Kidney tubule cell (primary cell): ENCODE measurements at places on chromosomes 3 and 15.

DNA sequence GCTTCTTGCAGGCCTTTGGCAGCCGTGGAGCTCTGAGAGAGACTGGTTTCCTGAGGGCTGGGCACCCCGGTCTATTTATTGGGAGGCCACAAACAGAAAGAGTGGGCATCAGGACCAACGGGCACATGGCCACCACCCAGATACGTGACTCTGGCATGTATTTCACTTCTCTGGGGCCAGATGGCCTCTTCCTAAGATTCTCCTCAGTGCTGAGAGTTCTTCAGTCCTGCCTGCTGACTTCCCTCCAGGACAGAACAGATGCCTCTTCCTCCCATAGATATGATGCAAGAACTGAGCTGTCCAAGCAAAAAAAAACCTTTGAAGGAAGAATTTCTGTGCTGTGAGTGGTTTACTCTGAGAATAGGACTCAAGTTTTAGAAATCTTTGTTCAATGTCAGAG is 107.7 kb downstream of the IGF2BP2 start:
- peak; percentile 38 for DNase-seq

- no peak for DNase-seq
Measured at GRCh38 chr3:167094632-167095031, 285.5 kb downstream of the ZBBX start.

- DNase-seq, result no peak
Measured at GRCh38 chr3:152338159-152338720, 69.5 kb downstream of the MBNL1 start.

- peak; percentile 80 for DNase-seq
Measured at GRCh38 chr3:183252973-183253527, at the start of gene B3GNT5. B3GNT5 (plus strand) TSS chr3:183253253; CDS start chr3:183269799, 16,546 bp downstream.

GRCh38 chr3:15651396-15651795 is 49.9 kb downstream of the BTD start:
- no peak for DNase-seq

DNA sequence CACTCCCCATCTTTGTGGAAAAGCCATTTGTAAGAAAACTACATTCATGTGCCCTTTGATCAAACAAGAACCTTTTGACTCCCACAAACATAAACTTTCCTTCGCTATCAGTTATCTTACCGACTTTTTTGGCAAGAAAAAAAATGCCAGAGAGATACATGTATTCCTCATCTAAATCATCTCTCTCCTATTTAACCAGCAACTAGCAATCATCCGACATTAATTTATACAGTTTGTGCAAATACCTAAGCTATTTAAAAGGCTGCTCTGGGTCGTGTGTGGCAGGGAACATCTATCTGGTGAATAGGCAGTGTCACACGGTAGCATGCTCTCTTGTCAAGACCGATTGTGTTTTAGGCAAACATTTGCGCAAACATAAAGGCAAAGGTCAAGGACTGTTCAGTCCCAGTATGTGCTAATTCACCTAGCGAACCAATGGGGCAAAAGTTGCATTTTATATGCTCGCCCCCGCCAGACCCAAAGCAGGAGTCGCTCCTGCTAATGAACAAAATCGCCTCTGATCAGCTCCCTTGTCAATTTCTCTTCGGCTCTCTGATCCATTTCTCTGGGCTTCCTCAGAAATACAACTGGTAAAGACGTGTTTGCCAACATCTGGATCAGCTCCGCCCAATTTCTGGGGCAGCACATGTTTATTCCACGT is 37.7 kb downstream of the ZIC4 start:
- DNase-seq, result no peak

- DNase-seq, result no peak
Measured at GRCh38 chr3:186352369-186352768, 9.7 kb downstream of the DGKG start.

- no peak for DNase-seq
Measured at GRCh38 chr15:60297047-60297446, 100.7 kb downstream of the ANXA2 start.

- no peak for DNase-seq
Measured at GRCh38 chr3:46138581-46138980, 69.5 kb downstream of the CCR1 start.

DNA sequence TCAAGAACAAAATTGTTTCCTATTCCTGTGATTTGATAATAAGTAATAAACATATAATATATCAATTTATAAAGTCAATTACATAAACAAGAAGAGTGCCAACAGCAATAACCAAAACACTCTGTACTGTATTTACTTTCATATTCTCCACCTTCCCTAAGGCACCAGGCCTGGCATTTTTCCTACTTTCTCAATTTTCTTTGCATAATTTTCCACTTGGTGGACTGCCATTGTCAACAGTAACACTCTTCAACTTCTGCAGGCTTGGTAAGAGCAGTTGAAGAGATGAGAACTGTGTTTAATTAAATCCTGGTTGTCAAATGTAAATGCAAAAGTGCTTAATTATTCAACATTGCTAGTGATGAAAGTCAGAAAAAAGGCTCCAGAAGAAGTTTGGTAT is 229.8 kb upstream of the PLSCR5 start:
- no peak for DNase-seq

DNA sequence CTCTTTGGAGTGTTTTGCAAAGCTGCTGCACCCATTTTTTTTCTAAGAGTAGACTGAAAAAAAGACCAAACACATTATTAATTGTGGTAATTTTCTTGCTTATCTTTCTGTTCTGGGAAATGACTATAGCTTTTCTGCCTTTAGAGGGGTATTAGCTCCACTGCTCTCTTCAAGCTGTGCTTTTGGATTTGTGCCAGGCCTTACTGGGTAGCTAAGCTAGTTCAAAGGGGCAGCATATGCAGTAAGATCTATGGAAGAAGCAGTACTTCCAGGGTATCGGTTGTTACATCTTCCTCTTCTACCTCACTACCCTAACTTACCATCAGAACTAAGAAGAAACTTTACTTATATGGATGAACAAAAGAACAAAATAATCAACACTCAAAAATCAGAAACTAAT is 28.7 kb upstream of the ARIH1 start:
- no peak for DNase-seq

- DNase-seq, result peak; percentile 49
Measured at GRCh38 chr15:67832031-67832551, 6.8 kb downstream of the SKOR1 start.

- no peak for DNase-seq
Measured at GRCh38 chr3:134080761-134081160, 51.0 kb upstream of the SLCO2A1 start.

- DNase-seq, result peak; percentile 22
Measured at GRCh38 chr3:29285471-29286071, 4.7 kb downstream of the RBMS3 start.

DNA sequence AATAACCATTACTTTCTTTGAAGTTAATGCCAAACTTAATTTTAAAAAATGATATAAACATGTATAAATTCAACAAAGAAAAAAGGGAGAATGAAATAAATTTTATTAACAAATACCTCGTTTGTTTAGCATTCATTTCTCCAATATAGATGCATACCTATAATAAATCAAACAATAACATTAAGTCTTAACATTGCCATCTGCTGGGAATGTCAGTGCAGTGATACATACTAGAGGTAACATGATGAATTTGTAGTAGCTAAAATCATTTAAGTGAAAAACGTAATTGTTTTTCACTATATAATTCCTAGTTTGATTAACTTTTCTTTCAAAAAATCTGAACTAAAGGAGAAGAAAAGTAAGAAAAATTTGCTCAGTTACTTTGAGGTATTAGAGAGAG is 340.2 kb upstream of the CBLB start:
- DNase-seq, result no peak

DNA sequence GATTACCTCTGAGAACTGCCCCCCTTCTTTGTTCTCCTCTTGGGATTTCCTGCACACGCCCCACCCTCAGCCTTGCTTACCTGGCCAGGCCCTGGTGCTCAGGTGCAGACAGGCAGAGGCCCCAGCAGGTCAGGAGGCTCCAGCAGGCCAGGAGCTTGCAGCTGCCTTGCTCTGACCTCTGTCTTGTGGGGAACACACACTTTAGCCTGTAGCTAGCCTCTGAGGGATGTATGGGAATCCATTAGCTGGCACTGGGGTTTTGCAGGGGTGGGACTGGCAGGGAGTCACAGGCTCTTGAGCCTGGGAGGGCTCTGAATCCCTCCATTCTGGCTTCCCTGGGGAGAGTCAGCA is 2.7 kb downstream of the SMAD6 start:
- no peak for DNase-seq

- peak; percentile 56 for DNase-seq
Measured at GRCh38 chr3:99920481-99921376, 103.1 kb downstream of the CMSS1 start.

DNA sequence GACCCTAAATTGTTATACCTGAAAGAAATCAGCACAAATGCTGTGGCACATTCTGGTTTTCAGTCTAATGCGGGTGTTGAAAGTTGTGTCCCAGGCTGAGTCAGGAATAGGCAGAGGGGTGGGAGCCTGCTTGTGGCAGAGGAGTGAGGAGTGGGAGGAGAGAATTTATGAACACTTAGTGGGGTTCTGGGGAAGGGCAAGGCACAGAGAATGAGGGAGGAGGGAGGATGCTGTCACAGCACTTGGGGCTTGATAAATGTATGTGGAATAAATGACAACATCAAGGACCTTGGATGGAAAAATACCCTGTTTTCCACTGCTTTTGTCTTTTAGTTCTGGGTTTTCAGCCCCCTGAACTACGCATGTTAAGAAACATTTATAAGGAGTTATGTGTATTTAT is 49.3 kb downstream of the ZNF621 start:
- DNase-seq, result no peak

DNA sequence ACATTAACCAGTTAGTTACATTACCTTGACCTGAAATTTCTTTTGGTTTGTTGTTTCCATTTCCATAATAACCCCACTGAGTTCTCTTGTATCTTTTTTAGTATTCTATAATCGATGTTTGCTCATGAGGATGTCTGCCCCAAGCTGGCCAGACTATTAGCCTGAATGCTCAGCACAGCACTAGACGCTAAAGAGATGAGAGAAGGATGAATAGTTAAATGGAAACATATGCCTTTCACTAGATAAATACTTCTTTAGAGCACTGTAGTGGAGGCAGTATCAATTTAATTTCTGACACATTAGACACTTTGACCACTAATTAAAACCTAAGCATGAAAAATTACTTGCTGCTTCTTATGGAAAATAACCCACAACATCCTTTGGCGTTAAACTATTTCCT is 654.9 kb upstream of the KCNMB2 start:
- DNase-seq, result no peak

DNA sequence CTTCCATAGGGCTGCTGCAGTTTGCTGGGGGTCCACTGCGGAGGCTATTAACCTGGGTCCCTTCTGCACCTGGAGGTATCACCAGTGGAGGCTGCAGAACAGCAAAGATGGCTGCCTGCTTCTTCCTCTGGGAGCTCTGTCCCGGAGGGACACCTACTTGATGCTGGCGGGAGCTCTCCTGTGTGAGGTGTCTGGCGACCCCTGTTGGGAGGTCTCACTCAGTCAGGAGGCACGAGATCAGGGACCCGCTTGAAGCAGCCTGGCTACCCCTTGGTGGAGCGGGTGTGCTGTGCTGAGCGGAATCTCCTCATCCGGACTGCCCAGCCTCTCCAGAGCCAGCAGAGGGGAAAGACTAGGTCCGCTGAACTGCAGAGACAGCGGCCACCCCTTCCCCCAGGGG is 56.0 kb upstream of the CTXND1 start:
- DNase-seq, result no peak

- no peak for DNase-seq
Measured at GRCh38 chr3:69020424-69020823, 6.9 kb upstream of the EOGT start.

DNA sequence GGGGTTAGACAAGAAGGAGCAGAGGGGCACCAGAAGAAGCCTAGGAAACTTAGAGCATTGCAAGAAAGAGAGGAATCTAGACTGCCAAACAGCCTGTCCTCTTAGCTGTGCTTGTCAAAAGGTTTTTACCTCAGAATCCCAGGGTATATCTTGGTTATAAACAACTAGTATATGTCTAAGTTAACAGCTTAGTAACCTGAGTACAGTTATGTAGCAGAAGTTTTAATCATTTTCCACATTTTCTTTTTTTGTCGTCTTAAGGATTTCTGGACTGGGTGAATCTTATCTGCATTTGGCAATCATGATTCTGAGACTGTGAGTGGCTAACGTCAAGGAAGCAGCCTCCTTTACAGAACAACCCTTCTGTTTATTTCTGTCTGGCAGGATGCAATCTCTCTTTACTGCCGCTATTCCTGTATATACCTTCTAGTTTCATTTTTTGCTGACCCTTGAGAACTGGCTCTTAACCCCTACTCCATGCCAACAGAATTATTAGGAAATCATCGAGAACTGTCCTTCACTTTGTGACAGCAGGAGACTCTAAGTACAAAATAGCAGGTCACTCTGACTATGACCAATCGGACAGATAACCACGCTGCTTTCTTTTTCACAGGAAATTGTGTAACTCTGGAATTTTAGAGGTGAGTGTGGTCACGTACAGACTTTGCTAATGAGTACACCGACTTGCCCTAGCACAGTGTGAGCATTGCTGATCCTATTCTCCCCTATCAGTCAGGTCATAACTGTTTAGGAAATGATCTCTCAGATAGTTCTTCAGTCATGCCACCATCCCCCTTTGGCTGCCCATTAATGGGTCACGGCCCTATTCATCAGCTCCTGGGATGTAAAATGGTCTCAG is 3.3 kb upstream of the CP start:
- peak; percentile 98 for DNase-seq

DNA sequence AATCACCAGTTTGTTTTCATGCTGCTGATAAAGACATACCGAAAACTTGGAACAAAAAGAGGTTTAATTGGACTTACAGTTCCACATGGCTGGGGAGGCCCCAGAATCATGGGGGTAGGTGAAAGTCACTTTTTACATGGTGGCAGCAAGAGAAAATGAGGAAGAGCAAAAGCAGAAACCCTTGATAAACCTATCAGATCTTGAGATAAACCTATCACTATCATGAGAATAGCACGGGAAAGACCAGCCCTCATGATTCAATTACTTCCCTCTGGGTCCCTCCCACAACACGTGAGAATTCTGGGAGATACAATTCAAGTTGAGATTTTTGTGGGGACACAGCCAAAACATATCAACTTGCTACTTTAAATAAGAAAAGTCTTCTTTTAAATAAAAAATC is 28.9 kb downstream of the CD200R1L start:
- DNase-seq, result no peak

GRCh38 chr3:21345382-21345976 is 405.5 kb downstream of the ZNF385D start:
- no peak for DNase-seq

DNA sequence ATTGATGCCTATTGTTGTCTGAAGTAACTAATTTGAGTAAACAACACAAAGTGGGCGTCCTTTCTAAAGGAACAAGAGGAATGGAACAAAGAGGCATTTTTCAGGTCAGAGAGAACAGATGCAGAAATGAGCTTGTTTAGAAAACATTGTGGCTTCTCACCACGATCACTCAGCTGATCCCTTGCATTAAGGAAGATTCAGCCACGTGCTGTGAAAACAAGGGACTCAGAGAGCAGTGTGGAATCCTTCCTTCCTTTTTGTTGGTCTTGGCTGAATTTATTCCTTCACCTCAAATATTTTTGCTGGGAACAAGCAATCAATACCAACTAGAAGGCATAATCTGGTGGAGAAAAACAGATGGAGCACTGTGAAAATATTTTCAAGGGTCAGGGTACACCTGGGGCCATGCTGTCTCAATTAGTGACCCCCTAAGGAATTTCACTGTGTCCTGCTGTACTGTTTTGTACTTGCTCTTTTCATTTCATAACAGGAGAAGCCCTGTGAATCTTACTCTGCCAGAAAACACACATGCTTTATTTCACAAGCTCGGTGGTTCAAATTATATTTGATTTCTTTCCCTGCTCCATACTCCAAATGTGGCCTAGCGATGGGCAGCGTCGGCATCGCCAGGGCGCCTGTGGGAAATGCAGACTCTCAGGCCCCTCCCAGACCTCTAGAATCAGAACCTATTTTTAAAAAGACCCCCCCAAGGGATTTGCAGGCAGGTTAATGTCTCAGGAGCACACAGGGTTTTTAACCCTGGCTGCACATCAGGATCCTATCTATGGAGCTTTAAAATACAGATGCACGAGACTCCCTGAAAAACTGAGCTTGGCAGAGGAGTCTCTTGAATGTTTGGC is 11.6 kb upstream of the SLC6A20 start:
- DNase-seq, result no peak
